ENCODE measurements at places on chromosomes 2 and 18. TPM values are rescaled to one million over a fixed set of nuclear protein-coding genes. Genes with fewer than 3 reads are reported as not detected.
A peak's percentile ranks its signal among the peaks of the same experiment; 100 is the strongest.

GRCh38 chr2:218716070-218716469, 5.4 kb downstream of the TTLL4 start:
- H3K4me1 ChIP-seq, result peaks cover 40% of the 10 kb centered on the region
- H3K36me3 ChIP-seq, result peaks cover 19% of the 10 kb centered on the region
- no peak overlapping the region for H3K27ac ChIP-seq
- no peak for DNase-seq
- H3K4me3 ChIP-seq, result no peak overlapping the region
- H3K27me3 ChIP-seq, result no peaks in the 10 kb centered on the region

DNA sequence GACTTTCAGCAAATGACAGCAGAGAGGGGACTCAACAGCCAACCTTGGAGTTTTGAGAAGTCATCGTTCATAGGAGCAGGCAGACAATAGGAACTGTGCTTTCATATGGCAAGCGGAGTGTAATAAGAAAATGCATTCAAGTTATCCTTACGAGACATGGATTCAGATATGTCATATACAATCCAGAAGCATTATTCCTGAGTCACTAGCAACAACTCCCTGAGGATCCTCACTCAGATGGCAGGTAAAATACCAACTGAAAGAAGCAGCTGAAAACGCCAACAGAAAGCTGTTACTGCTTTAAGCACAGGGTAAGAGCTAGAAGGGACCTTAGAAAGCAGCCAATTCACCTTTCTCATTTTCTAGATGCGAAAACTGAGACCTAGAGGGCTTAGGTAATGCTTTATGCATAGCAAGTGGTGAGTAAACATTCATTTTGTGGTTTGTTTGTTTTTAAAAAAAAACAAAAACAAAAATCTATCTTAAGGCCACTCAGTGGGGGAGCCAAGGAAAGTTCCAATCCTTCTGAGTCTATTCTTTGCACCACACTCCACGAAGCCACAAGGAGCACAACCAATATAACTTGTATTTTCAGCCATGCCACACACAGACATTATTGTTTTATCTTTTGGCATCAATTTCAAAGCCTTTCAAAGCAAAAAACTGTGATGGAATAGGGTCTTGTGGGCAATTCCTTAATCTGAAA, 89.1 kb upstream of the RIOK3 start:
- no peak overlapping the region for H3K27ac ChIP-seq
- no peaks in the 10 kb centered on the region for H3K27me3 ChIP-seq
- H3K4me3 ChIP-seq, result no peak overlapping the region
- H3K36me3 ChIP-seq, result no peaks in the 10 kb centered on the region

DNA sequence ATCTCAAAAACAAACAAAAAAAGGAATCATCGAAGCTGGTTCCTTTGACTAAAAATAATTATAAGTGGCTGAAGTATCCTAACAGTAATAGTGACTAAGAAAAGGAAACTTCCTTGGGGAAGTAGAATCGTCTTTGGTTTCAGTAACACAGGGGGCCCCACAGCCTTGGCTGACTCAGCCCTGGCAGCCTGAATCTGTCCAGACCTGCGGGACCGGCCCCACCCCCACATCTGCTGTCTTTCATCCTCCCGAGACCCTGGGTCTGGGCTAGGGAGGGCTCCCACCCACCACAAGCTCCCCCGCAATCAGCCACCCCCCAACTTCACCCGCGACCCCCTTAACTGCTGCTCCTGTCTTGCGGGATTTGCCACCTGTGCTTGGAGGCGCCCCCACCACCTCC, 1452.6 kb upstream of the ACVR2A start:
- H3K4me1 ChIP-seq, result peaks cover 1% of the 10 kb centered on the region
- no peaks in the 10 kb centered on the region for H3K36me3 ChIP-seq

GRCh38 chr2:36356298-36356989, 866 bp downstream of the CRIM1 start:
- H3K4me1 ChIP-seq, result peaks cover 33% of the 10 kb centered on the region
- peak overlapping the region; percentile 70 for H3K4me3 ChIP-seq
- no peaks in the 10 kb centered on the region for H3K36me3 ChIP-seq
- peak; percentile 39 for DNase-seq
- H3K27ac ChIP-seq, result no peak overlapping the region

GRCh38 chr18:5527603-5528002, 16.2 kb downstream of the EPB41L3 start:
- no peaks in the 10 kb centered on the region for H3K27me3 ChIP-seq
- DNase-seq, result no peak
- no peak overlapping the region for H3K27ac ChIP-seq
- H3K4me1 ChIP-seq, result no peaks in the 10 kb centered on the region
- no peak overlapping the region for H3K4me3 ChIP-seq

DNA sequence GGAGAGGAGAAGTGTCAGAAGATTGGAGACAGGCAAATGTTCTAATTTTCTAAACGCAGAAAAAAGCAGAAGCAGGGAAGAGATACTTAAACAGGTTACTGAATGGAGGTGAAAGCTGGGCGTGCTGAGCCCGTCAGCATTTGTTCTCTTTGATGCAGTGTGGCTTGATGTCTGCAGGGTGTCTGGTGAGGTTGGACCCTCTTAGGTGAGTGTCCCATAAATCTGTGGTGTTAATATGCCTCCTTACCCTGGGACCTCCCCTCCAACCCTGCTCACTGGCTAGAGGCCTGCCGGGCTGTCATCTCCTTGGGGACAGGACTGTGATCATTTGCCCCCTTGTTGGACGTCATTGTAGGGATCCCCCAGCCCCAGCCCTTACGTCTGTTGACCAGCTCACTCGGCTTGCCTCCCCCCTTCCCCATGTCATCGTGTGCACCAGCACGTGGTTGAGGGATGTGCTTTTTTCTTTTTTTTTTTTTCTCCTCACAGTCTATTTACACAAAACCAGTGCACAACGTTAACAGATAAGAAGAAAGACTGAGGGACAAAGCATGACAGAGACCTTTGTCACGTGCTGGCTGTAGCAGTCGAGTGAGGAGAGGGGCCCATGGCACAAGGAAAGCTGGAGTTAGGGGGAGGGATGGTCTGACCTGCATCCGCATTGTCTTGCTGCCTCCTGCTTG, 56.4 kb downstream of the NCK2 start:
- H3K4me3 ChIP-seq, result no peak overlapping the region
- peaks cover 97% of the 10 kb centered on the region for H3K4me1 ChIP-seq
- H3K36me3 ChIP-seq, result peaks cover 54% of the 10 kb centered on the region
- no peak for DNase-seq

DNA sequence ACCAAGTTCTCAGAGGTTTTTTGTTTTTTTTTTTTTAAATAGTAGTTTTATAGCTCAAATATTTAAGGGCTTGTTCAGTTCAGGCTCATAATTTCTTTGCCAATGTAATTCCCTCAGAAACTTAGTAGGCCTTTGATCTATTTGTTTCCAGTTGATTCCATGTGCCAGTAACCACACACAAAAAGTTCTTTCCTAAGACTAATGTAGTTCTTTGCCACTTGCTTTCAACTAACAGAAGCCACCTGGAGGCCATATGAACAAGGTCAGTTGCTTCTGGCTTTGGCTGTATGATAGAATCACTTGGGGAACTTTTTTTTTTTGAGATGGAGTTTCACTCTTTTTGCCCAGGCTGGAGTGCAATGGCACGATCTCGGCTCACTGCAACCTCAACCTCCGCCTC, 100.7 kb downstream of the DTNB start:
- no peaks in the 10 kb centered on the region for H3K4me1 ChIP-seq
- no peaks in the 10 kb centered on the region for H3K27me3 ChIP-seq
- no peak overlapping the region for H3K4me3 ChIP-seq
- no peak overlapping the region for H3K27ac ChIP-seq

GRCh38 chr2:41521211-41521610, 526.6 kb upstream of the PKDCC start:
- no peak for DNase-seq
- H3K36me3 ChIP-seq, result no peaks in the 10 kb centered on the region
- no peak overlapping the region for H3K27ac ChIP-seq
- no peaks in the 10 kb centered on the region for H3K27me3 ChIP-seq
- no peaks in the 10 kb centered on the region for H3K4me1 ChIP-seq

- no peaks in the 10 kb centered on the region for H3K36me3 ChIP-seq
- H3K4me3 ChIP-seq, result no peak overlapping the region
- H3K27me3 ChIP-seq, result no peaks in the 10 kb centered on the region
- no peak overlapping the region for H3K27ac ChIP-seq
- H3K4me1 ChIP-seq, result no peaks in the 10 kb centered on the region
These were observed 679.2 kb downstream of the CNTNAP5 start for GRCh38 chr2:124704071-124704925.

- H3K27ac ChIP-seq, result no peak overlapping the region
- no peak for DNase-seq
- H3K4me3 ChIP-seq, result no peak overlapping the region
- H3K27me3 ChIP-seq, result peaks cover 16% of the 10 kb centered on the region
These were observed 25.1 kb upstream of the IL1R1 start for GRCh38 chr2:102117472-102117858.

DNA sequence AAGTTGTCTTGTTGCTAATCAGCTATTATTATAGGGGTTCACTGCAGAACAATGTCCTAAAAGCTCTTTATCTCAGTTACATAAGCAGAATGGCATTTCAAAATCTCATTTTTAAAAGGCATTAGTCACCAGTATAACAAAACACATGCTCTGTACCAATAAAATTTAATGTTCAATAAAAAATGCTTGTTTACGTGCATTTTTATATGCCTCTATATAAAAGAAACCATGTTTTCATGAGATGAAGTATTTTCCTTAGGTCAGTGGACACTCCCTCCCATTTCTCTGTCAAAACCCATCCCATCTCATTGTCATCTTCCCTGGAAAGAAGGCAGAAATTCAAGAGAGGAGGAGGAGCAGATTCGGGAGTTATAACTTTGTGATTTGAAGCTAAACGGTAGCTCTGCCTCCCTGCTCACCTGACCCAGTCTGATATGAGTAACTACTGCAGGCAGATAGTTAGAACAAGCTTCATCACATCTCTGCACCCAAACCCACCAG, 231.9 kb upstream of the SIX2 start:
- no peak overlapping the region for H3K4me3 ChIP-seq
- no peak for DNase-seq
- H3K27ac ChIP-seq, result no peak overlapping the region
- peaks cover 21% of the 10 kb centered on the region for H3K27me3 ChIP-seq
- H3K4me1 ChIP-seq, result peaks cover 5% of the 10 kb centered on the region
- no peaks in the 10 kb centered on the region for H3K36me3 ChIP-seq

DNA sequence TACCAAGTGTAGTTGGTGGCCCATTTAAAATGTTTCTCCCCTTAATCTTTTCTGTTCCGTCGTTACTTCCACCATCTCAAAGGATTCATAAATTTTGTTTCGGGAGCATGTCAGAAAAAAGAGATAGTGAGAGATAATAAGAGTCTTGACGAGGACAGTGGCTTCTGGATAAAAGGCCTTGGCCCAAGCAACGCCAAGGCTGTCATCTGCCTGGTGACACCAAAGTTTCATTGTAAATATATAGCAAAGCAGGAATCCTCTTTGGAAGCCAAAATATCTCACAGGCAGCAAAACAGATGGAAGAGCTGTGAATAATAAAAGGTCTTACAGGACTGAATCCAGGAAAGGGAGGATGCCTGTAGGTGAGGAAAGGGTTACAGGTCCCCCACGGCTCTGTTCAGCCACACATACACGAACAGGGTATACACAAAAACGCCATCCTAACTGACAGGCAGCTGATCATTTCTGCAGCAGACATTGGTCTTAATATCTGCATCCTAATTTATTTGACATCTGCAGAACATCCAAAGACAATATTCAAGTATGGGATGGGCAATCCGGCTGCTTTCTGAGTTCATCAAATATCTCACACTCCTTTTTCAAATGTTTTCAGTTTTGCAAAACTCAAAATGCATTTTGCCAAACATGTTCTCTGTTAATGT, 382.8 kb downstream of the OSR1 start:
- H3K36me3 ChIP-seq, result no peaks in the 10 kb centered on the region
- no peak overlapping the region for H3K27ac ChIP-seq
- H3K27me3 ChIP-seq, result no peaks in the 10 kb centered on the region
- H3K4me1 ChIP-seq, result no peaks in the 10 kb centered on the region
- no peak for DNase-seq
- H3K4me3 ChIP-seq, result no peak overlapping the region

GRCh38 chr18:4130734-4131719, 324.1 kb downstream of the DLGAP1 start:
- no peaks in the 10 kb centered on the region for H3K27me3 ChIP-seq
- H3K36me3 ChIP-seq, result no peaks in the 10 kb centered on the region
- H3K4me3 ChIP-seq, result no peak overlapping the region
- no peaks in the 10 kb centered on the region for H3K4me1 ChIP-seq
- no peak overlapping the region for H3K27ac ChIP-seq
- no peak for DNase-seq

DNA sequence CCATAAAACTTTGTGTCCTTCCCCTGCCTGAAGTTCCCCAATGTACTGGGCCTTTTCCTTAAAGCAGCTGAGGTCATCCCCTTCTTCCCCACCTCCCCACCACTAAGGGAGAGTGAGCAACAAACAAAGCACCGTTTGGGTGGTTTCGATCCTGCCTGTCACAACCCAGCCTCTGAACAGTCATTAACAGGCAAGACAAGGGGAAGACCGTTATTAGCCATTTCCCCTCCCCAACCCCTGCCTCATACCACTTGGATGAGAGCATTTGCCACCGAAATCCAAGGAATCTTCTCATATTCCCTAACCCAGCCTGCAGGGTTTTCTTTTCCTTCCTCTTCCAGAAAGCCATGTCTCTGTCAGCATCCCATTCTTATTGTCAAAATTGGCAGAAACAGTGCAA, 65.6 kb downstream of the STRADB start:
- no peaks in the 10 kb centered on the region for H3K4me1 ChIP-seq
- H3K36me3 ChIP-seq, result peaks cover 5% of the 10 kb centered on the region
- no peak overlapping the region for H3K4me3 ChIP-seq
- DNase-seq, result no peak

DNA sequence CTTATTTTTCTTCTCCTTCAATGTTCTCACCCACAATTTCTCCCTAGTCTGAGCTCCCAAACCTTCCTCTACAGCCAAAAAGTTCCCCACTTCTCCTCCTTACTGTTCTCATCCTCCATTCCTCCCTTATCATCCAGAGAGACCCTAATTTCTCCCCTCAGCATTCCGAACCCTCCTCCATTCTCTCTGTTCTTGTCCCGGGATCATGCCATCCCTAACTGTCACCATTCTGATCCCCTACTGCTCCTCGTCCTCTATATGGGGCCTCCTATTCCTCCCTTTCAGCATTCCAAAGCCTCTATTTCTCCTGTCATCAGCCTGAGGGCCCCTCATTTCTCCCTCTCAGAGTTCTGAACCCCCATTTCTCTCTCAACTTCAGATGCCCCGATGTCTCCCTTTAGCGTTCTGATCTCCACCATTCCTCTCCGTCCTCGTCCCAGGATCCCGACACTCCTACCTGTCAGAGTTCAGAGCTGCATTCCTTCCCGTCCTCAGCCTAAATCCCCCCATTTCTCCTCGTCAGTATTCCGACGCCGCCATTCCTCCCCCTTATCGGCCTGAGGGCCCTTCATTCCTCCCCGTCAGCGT, 522 bp downstream of the MBD1 start:
- peaks cover 69% of the 10 kb centered on the region for H3K4me1 ChIP-seq
- H3K27ac ChIP-seq, result peak overlapping the region; percentile 89
- H3K27me3 ChIP-seq, result no peaks in the 10 kb centered on the region
- H3K4me3 ChIP-seq, result peak overlapping the region; percentile 88
- no peak for DNase-seq

The ELOA2 gene
- total RNA-seq, result not detected

The NOSTRIN gene
- total RNA-seq, result not detected

The DAPL1 gene
- not detected for total RNA-seq

The DYSF gene
- not detected for total RNA-seq

The RNU2-63P gene
- total RNA-seq, result 16.1 TPM

The KIF5C gene
- total RNA-seq, result 14.7 TPM

The CCDC121 gene
- total RNA-seq, result 0.78 TPM

The SAG gene
- not detected for total RNA-seq

Data from activated CD4-positive, alpha-beta memory T cell treated with anti-CD3 and anti-CD28 coated beads, Interleukin-2, amount 10 ng/mL, durations not matched to agents 7 days and 5 days (primary cell).